Muscle of leg (tissue), 16 donors: ENCODE measurements at places on chromosomes 12 and 14. TPM values are rescaled to one million over a fixed set of nuclear protein-coding genes. Genes with fewer than 3 reads are reported as not detected.

CLEC4C gene
- 0.09 TPM for polyA plus RNA-seq

CLEC4D gene
- 0.08 TPM for polyA plus RNA-seq

KRT73 gene
- not detected for polyA plus RNA-seq

PAPLN gene
- 1.0 TPM for polyA plus RNA-seq

FOXG1 gene
- polyA plus RNA-seq: not detected

KRT82 gene
- not detected for polyA plus RNA-seq

EPYC gene
- polyA plus RNA-seq: not detected

PRR4 gene
- polyA plus RNA-seq: 3.3 TPM

CCDC196 gene
- not detected for polyA plus RNA-seq

GPR162 gene
- 22.2 TPM for polyA plus RNA-seq

TMEM63C gene
- 2.3 TPM for polyA plus RNA-seq

SLC6A13 gene
- polyA plus RNA-seq: 1.5 TPM

ITGA7 gene
- 375 TPM for polyA plus RNA-seq

PACS2 gene
- polyA plus RNA-seq: 110 TPM

CLMN gene
- 2.7 TPM for polyA plus RNA-seq

GDF11 gene
- polyA plus RNA-seq: 10.7 TPM

CCDC88C gene
- polyA plus RNA-seq: 12.8 TPM

TAS2R50 gene
- not detected for polyA plus RNA-seq

GPR137C gene
- 3.4 TPM for polyA plus RNA-seq

CLEC2B gene
- polyA plus RNA-seq: 1.9 TPM

GOLGA5 gene
- polyA plus RNA-seq: 27.2 TPM

STYX gene
- 11.5 TPM for polyA plus RNA-seq

BDKRB2 gene
- polyA plus RNA-seq: 2.0 TPM

TPCN1 gene
- 31.4 TPM for polyA plus RNA-seq

GCH1 gene
- polyA plus RNA-seq: 5.2 TPM

TAS2R7 gene
- not detected for polyA plus RNA-seq

SLC25A47 gene
- 0.16 TPM for polyA plus RNA-seq

CMA1 gene
- polyA plus RNA-seq: not detected

SRGAP1 gene
- polyA plus RNA-seq: 8.0 TPM

MANSC1 gene
- polyA plus RNA-seq: 9.1 TPM

SERPINA4 gene
- polyA plus RNA-seq: not detected

CISTR gene
- polyA plus RNA-seq: not detected

VDR gene
- 0.45 TPM for polyA plus RNA-seq

GNB3 gene
- 41.7 TPM for polyA plus RNA-seq

DAO gene
- polyA plus RNA-seq: 0.52 TPM

SLC48A1 gene
- polyA plus RNA-seq: 8.8 TPM
